Chondrocyte (in vitro differentiated cells): ENCODE measurements at places on chromosomes 2 and 18. TPM values are rescaled to one million over a fixed set of nuclear protein-coding genes. Genes with fewer than 3 reads are reported as not detected.

DNA sequence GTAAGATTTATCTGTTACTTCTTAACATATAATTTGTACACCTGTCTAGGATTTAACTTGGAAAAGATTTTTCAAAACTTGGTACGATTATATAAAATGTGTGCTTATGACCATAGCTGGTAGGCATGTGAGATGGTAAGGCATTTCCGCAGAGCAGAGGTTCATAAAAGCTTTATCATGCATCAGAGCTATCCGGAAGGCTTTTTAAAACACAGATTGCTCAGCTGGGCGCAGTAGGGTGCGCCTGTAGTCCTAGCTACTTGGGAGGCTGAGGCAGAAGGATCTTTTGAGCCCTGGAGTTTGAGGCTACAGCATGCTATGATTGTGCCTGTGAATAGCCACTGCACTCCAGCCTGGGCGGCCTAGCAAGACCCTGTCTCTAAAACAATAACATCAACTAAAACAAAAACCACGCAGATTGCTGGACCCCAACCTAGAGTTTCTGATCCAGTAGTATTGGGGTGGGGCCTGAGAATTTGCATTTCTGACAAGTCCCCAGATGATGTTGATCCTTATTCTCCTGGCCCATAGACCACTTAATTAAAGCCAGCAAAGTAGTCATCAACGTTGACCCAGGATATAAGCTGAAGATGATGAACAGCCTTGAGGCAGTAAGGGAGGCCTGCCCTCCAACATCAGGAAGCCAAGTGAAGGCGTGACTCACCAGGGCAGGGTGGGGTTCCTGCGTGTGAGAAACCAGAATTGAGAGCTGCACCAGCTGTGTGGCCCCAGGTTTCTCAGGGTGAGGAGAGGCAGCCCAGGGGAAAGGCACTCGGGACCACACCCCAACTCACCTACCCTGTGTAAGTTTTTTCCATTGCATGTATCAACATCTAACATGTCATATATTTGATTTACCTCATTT lies 21.6 kb upstream of the SLC20A1 start:
- H3K4me3 ChIP-seq = no peak overlapping the region
- H3K27me3 ChIP-seq = no peaks in the 10 kb centered on the region
- peaks cover 60% of the 10 kb centered on the region for H3K4me1 ChIP-seq
- H3K36me3 ChIP-seq = no peaks in the 10 kb centered on the region

DNA sequence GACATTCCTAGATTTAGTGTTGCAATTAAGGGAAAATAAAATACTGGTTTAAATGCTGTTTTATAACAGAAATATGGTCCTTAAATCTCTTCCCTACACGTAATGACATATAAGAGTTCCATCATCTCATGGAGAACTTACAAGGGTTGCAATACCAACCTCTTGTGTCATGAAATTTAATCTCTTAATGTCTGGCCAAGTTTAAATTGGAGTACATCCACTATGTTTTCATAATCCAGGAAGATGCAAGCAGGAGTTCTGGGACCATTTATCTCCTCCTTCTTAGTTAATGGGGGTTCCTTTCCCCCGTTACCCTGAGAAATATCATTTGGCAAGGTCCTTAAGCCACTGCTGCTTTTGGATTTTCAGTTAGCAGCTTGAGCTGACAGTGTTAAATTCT lies 126.0 kb upstream of the ACVR2A start:
- no peak overlapping the region for H3K4me3 ChIP-seq
- H3K27ac ChIP-seq = no peak overlapping the region
- DNase-seq = no peak
- no peaks in the 10 kb centered on the region for H3K27me3 ChIP-seq

GRCh38 chr2:168596881-168597655 lies 141.0 kb downstream of the CERS6 start:
- no peak overlapping the region for H3K27ac ChIP-seq
- H3K4me3 ChIP-seq = no peak overlapping the region
- no peaks in the 10 kb centered on the region for H3K27me3 ChIP-seq
- H3K36me3 ChIP-seq = no peaks in the 10 kb centered on the region
- no peak for DNase-seq
- peaks cover 20% of the 10 kb centered on the region for H3K4me1 ChIP-seq

DNA sequence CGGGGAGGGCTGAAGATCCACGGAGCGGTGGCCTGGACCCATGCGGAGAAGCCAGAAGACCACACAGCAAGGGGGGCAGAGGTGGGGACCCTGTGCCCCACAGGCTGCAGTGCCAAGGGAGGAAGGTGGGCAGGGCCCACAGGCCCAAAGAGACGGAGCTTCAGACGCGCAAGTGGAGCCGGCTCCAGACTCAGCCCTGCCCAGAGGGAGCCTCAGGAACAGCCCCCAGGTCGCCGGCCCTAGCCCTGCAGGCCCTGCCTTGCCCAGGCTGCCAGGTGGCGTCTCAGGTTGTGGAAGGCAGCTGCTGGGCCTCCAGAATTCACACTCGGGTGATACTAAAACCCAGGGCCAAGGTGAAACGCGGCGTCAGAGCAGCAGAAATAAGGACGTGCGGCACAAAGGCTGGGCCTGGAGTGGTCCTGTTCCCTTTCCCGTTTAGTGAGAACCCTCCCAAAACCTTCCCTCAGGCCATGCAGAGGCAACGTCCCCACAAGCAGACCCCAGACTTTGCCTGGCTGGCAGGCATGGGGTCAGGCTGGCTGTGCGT lies 36.8 kb downstream of the SLC66A2 start:
- no peaks in the 10 kb centered on the region for H3K4me1 ChIP-seq
- peak; percentile 75 for DNase-seq
- no peaks in the 10 kb centered on the region for H3K27me3 ChIP-seq
- no peak overlapping the region for H3K27ac ChIP-seq
- peaks cover 21% of the 10 kb centered on the region for H3K36me3 ChIP-seq

DNA sequence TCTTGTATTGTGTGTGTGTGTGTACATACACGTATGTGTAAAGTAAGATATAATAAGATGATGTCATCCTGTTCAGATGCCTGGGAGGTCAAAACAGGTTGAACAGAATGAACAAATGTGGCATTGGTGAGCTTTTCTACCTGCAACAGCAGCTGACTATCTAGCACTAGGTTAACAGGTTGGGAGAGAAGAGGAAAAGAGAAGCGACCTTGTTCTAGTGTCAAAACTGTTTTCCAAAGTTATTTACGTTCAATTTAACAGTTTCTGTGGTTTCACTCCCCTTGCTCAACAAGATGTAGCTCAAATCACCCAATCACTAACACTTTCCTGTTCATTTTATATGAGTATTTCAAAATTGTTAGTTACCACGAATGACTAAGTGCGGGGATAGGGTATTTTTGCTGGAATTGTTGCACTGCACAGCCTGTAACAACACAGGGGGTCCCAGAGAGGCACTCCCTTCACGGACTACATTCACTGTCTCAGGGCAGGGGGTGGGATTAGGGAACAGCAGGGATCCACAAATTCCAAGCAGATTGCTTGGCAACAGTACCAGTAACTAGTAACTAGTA lies 67.5 kb upstream of the DTNB start:
- H3K27me3 ChIP-seq = no peaks in the 10 kb centered on the region
- H3K36me3 ChIP-seq = peaks cover 34% of the 10 kb centered on the region
- no peak for DNase-seq
- no peak overlapping the region for H3K4me3 ChIP-seq

DNA sequence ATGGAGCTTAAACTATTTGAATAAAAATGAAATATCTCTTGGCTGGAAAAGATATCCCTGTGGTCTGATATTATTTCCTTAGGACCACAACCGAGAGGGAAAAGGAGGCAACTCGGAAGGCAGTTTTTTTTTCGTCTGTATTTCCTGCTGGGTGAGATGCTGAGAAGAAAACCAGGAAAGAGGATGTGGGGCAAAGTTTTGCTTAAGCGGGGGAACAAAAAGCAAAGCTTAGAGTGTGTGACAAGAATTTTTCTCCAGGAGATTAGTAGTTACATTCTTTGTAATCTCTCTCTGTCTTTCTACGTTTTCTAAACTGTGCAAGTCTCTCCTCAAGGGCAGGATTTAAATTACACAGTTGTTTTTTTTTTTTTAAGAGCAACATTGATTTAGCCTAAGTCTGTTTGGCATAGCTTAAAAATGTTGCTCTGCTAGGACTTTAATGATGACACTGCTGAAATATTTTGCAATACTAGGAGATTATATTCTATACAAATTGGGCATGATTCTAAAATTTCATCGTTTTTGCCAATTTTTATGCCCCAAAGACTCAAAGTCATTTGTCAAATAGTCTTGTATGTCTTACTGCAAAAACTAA lies 258.5 kb downstream of the KCNS3 start:
- DNase-seq = no peak
- no peaks in the 10 kb centered on the region for H3K36me3 ChIP-seq
- peaks cover 5% of the 10 kb centered on the region for H3K4me1 ChIP-seq
- no peaks in the 10 kb centered on the region for H3K27me3 ChIP-seq
- H3K27ac ChIP-seq = no peak overlapping the region

DNA sequence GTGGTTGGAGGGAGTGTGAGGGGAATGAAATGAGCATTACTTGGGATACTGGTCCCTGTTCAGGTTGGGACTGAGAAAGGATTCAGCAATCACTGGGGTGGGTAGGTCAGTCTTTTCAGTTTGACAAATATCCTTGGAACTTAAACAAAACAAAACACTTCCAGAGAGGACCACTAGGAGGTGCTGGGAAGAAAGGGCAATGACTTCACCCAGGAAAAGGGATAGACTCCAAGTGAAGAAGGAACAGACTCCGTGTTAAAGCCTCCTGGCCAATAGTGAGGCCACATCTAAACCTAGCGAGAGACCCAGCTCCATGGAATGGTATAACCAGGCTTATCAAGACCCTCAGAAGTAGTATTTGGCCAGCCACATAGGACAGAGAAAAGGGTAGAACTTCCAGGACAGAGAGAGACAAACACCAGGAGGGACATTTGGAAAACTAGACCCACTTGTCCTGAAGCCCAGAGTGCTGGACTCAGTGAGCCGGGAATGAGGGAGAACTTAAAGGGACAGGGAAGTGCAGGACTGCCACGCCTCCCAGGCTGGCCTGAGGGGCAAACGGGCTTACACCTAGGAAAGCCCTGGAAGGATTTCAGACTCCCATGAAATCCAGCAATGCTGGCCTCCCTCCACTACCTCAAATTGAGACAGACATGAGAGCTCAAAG lies 19.6 kb upstream of the KCNG3 start:
- no peaks in the 10 kb centered on the region for H3K36me3 ChIP-seq
- H3K27me3 ChIP-seq = no peaks in the 10 kb centered on the region
- H3K27ac ChIP-seq = no peak overlapping the region
- H3K4me1 ChIP-seq = peaks cover 9% of the 10 kb centered on the region
- no peak for DNase-seq
- no peak overlapping the region for H3K4me3 ChIP-seq

- DNase-seq = peak; percentile 62
- H3K27ac ChIP-seq = no peak overlapping the region
- H3K4me1 ChIP-seq = no peaks in the 10 kb centered on the region
- peaks cover 19% of the 10 kb centered on the region for H3K27me3 ChIP-seq
Measured at GRCh38 chr2:239603411-239604356, 202.9 kb upstream of the HDAC4 start.

DNA sequence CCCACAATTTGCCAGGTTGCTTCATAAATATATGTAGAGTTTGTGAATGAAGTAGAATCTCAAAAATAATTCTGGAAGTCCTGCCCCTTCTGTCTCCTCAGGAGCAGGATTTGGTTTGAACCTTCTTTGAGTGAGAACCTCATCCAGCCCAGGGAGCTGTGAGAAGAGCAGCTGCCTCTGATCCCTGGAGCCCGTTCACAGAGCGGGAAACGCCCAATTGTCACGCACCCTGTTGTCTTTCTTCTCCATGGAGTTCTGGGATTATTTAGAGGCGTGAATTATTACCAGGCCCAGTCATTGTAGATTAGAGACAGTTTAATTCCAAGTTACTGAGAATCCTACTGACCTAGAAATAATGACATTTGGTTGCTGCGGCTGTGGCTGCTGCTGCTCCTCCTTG lies 66.1 kb downstream of the TPO start:
- peaks cover 13% of the 10 kb centered on the region for H3K27me3 ChIP-seq
- no peaks in the 10 kb centered on the region for H3K36me3 ChIP-seq
- no peak overlapping the region for H3K4me3 ChIP-seq
- peak; percentile 24 for DNase-seq

GRCh38 chr2:164917296-164917903 lies 37.9 kb downstream of the SLC38A11 start:
- DNase-seq = no peak
- H3K4me3 ChIP-seq = no peak overlapping the region
- H3K27me3 ChIP-seq = no peaks in the 10 kb centered on the region
- H3K36me3 ChIP-seq = no peaks in the 10 kb centered on the region

- DNase-seq = no peak
- no peaks in the 10 kb centered on the region for H3K36me3 ChIP-seq
- peaks cover 2% of the 10 kb centered on the region for H3K27me3 ChIP-seq
- H3K27ac ChIP-seq = no peak overlapping the region
- no peak overlapping the region for H3K4me3 ChIP-seq
Measured at GRCh38 chr18:52963481-52963880, 623.5 kb downstream of the DCC start.

- H3K27ac ChIP-seq = no peak overlapping the region
- H3K4me3 ChIP-seq = no peak overlapping the region
- DNase-seq = no peak
- H3K36me3 ChIP-seq = no peaks in the 10 kb centered on the region
- no peaks in the 10 kb centered on the region for H3K4me1 ChIP-seq
Measured at GRCh38 chr2:102470168-102470567, 2.9 kb upstream of the SLC9A4 start.

DNA sequence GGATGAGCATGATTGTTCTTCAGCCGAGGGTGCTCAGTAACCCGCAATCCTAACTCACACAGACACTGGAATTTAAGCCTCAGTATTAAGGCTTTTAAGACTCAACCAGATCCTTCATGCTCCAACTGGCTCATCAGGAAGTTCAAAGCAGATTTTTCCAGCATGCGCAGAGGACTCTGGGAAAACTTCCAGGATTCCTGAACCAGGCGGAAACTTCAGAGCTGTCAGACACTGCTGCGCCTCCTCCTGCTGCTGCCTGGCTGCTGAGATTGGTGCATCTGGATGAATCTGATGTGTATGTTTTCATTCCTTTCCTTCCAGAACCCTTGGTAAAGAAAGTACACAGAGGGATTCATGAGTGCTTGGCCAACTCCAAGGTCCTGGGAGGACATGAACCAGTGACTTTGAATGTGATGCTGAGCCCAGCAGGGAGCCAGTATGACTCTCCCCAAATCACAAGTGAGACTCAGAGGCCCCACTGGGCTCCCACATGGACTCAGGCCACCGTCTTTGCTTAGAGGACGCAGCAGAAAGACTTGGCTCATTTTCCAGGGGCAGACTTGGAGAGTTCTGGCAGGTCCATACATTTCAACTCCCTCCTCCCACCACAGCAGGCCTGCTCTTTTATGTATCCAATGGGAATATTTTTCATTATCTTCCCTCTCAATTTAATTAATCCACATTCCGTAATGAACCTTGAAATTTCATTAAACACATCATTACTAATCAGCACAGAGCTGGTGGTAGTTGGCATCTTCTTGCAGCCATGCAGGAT lies 143.5 kb upstream of the HDAC4 start:
- DNase-seq = peak; percentile 27
- H3K27ac ChIP-seq = no peak overlapping the region
- no peaks in the 10 kb centered on the region for H3K4me1 ChIP-seq
- H3K36me3 ChIP-seq = no peaks in the 10 kb centered on the region

GRCh38 chr18:23626451-23627279 lies 36.0 kb downstream of the ANKRD29 start:
- H3K27me3 ChIP-seq = peaks cover 9% of the 10 kb centered on the region
- H3K36me3 ChIP-seq = no peaks in the 10 kb centered on the region
- no peak overlapping the region for H3K4me3 ChIP-seq
- peaks cover 25% of the 10 kb centered on the region for H3K4me1 ChIP-seq

Gene COL5A2
- 1,927 to 2,200 TPM (median 1,930 TPM) in 3 replicates for total RNA-seq

Gene TMEM247
- not detected in 3 replicates for total RNA-seq

Gene ALPI
- not detected in 3 replicates for total RNA-seq

Gene TMEM37
- total RNA-seq = 0.36 to 1.1 TPM (median 0.77 TPM) in 3 replicates

Gene ERFE
- 1.8 to 10.3 TPM (median 9.4 TPM) in 3 replicates for total RNA-seq
